Fibroblast of lung (primary cell): ENCODE measurements at places on chromosomes 16 and 17. TPM values are rescaled to one million over a fixed set of nuclear protein-coding genes. Genes with fewer than 3 reads are reported as not detected.
A peak's percentile ranks its signal among the peaks of the same experiment; 100 is the strongest.

PRSS36 gene
- 0.17 TPM in 1 of 2 replicates, not detected in the other for total RNA-seq

GRCh38 chr17:58618336-58618735, 73.5 kb downstream of the TEX14 start:
- H3K4me1 ChIP-seq, result no peaks in the 10 kb centered on the region
- H3K27ac ChIP-seq, result no peak overlapping the region
- DNase-seq, result no peak

DNA sequence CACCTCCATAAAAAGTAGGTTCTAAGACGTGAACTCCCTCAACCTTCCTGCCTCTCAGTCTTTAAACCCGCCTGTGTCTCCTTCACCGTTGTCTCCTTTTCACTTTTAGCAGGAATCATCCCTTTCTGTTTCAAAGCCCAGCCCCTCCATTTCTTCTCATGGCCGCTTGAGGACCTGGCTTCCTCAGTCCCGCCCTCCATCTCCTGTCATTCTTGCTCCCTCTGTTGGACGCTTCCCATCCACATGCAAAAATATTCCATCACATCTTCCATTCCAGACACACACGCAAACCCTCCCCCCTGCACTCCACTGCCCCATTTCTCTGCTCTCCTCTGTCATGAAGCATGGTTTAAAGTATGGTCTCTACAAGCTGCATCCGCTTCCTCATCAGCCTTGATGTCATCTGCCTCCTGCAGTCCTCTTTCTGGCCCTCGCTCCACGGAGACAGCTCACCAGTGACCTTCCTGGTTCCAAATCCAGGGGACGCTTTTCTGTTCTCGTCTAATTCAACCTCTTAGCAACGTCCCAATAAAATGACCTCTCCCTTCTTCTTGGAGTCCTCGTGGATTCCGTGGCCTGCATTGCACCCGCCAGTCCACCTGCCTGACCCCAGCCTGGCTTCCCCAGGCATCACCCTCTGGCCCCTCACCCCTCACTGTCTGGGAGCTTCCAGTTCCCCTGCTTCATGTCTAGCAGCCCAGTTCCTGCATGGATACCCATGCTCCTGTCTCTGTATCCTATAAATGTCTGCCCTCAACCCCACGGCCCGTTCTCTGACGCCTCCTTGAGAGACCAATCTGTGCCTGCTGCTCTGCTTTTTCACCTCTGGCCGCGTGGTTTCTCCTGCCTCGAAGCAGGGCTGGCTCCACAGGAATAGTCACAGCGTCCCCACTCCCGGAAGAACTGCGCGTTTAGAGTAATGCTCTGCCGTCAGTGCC, 26.2 kb downstream of the ANKRD40 start:
- DNase-seq, result peak; percentile 77
- peaks cover 6% of the 10 kb centered on the region for H3K4me1 ChIP-seq
- no peaks in the 10 kb centered on the region for H3K36me3 ChIP-seq
- no peak overlapping the region for H3K4me3 ChIP-seq
- no peaks in the 10 kb centered on the region for H3K27me3 ChIP-seq

NFAT5 gene
- 15.7 and 33.4 TPM in 2 replicates for total RNA-seq
